Tongue (tissue), 3 donors: ENCODE measurements at places on chromosomes 2 and 18. TPM values are rescaled to one million over a fixed set of nuclear protein-coding genes. Genes with fewer than 3 reads are reported as not detected.

DNA sequence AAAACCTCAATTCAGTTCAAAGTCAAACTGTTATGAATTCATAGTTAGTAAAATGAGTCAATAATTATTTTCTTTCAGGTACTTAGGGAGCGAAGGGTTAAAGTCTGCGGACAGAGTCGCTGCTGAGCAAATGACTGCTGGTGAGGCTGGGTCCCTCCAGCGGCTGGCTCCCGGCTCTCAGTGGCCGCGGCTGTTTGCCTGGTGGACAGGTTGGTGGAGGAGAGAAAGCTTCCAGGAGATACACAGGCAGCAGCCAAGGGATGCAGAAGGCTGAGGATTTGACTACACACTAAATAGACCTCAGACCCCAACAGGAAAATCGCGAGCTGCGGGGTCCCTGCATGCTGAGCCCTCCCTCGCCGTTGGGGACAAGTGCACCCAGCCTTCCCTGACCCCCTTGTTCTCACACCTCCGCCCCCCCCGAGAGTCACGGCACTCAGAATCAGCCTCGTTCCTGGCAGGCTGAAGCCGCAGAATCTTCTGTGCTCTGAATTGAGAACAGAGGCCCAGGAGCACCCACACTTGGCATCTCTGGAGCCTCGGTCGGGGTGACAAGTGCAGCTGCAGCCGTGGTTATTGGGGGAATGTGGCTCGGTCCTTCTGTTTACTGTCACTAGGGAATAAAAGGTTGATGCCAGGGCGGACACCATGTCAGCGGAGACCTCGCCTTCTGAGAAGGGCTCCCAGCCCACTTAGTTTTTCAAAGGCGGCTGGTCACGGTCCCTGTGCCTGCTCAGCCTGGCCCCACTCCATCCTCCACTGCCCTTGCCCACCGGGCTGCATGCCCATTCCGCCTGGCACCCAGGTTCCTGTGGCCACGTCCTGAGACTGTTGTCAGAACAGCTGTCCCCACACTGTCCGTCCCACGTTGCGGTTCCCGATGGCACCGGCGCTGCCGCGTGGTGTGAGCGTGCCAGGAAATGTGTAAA lies 74.0 kb downstream of the SLC66A2 start:
- no peak for DNase-seq

- no peak for DNase-seq
Measured at GRCh38 chr2:37893327-37893726, 31.8 kb upstream of the RMDN2 start.

GRCh38 chr2:197212344-197213262 lies 98.0 kb downstream of the ANKRD44 start:
- DNase-seq: no peak

GRCh38 chr18:48312066-48312465 lies 97.1 kb downstream of the ZBTB7C start:
- no peak for DNase-seq

DNA sequence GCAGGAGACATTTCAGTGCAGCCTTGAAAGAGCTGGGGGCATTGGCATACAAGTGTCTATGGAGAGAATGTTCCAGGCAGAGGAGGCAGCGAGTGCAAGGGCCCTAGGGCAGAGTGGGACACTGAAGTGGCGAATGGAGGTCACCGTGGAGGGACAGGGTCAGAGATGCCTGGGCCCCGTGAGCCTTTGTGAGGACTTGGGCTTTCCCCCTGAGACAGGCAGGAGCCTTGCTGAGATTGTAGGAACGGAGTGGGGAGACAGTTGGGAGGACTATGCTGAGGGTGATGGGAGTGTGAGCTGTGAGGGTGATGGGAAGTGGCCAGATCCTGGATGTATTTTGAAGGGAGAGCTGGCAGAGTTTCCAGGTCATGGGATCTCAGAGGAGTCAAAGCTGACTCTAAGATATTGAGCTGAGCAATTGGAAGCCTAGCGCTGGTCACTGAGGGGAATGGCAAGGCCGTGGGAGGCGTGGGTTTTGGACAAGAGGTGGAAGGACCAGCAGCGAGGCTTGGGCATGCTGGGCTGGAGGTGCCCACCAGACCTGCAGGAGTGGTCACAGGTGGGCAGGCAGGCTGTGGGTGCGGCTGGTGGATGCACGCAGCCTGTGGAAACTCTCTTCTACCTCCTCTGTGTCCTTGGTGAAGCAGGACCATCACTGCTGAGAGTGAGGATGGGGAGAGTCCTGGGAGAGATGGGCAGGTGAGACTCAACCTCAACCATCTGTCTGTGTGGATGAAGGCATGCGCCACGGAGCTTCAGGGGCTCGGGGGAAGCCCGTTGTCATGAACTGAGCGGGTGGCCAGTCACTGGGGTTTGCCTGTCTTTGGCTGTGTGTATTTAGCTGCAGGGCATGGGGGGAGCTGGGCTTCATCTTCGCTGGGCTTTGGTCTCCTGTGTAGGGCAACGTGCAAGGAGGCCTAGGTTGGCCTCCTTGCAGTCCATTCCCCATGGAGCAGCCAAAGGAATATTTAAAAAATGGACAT lies 241.2 kb upstream of the HS6ST1 start:
- no peak for DNase-seq

- no peak for DNase-seq
Measured at GRCh38 chr2:24354957-24355356, 5.4 kb downstream of the ITSN2 start.

DNA sequence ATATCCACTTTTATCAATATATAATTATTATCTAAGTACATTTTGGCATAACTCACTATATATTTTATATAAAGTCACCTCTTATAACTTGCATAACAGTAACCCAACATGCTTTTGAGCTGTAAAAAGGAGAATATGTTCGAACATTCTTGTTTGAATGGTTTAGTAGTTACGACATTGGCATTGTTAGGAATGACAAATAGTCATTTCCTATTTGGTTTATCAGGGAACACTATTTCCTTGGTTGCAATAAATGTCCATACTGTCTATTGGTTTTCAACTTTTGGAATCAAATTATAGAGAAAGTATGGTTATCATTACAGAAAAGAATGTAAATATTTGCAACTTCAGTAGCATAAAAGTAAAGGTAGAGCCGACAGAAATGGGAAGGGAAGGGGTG lies 124.1 kb downstream of the PARD3B start:
- no peak for DNase-seq

DNA sequence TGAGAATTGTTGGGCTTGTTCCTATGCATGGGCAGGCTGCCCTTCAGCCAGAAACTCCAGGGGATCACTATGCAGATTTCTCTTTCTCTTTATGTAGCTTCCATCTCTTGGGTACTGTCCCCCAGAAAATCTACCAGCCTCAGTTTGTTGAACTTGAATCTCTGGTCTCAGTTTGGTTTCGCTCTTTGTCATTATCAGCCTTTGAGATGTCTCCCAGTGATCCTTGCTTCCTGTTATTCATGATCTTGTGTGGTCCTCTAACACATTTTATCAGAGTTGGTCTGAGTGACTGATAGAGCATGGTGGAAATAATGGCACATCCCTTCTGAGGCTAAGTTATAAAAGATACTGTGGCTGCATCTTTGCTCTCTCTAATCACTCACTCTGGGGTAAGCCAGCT lies 7.8 kb downstream of the TMEM87B start:
- DNase-seq: no peak

ALPI gene
- total RNA-seq: not detected

AGXT gene
- not detected for total RNA-seq

CCDC74A gene
- 2.2 TPM for total RNA-seq

LBX2 gene
- not detected for total RNA-seq

LRRTM1 gene
- total RNA-seq: 0.62 TPM

MEP1B gene
- 0.10 TPM for total RNA-seq
